NCI-H446 (cell line): ENCODE measurements at places on chromosomes 2 and 18.

GRCh38 chr2:42882756-42883155 lies 90.4 kb upstream of the HAAO start:
- DNase-seq, result no peak

- no peak for DNase-seq
Observed at GRCh38 chr2:151097895-151098294, 163.8 kb downstream of the RBM43 start.

DNA sequence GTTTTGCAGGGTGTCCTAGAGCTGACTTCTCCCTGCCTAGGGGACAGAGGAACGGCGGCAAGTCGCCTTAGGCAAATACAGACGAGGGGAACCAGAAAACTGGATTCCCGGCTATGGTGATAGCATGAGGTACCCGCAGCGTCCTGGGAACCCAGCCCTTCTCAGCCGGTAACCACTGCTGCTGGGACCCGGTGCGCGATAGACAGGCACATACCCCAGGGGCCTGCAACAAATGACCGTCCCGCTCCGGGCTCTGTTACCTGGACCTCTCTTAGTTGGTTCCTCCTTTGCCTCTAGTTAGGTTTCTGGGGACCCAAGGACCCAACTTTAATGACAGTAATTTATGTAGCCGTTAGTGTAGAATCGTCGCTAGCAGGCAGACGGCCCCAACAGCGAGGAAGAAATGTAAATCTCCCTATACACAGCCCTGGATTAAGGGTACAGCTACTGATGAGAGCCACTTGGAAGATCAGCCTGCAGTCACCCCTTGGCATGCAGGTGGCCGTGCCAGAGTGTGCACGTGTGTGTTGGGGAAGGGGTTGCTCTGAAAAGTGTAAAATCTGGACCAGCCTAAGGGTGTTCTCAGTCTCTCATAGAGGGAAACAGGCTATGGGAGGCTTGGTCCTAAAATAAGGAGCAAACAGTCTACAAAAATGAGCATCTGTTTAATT lies 819 bp upstream of the SERPINE2 start:
- DNase-seq, result no peak

GRCh38 chr2:84908948-84909713 lies 3.7 kb downstream of the TMSB10 start:
- DNase-seq, result no peak

GRCh38 chr2:122031544-122032263 lies 276.3 kb downstream of the TSN start:
- peak; percentile 29 for DNase-seq

DNA sequence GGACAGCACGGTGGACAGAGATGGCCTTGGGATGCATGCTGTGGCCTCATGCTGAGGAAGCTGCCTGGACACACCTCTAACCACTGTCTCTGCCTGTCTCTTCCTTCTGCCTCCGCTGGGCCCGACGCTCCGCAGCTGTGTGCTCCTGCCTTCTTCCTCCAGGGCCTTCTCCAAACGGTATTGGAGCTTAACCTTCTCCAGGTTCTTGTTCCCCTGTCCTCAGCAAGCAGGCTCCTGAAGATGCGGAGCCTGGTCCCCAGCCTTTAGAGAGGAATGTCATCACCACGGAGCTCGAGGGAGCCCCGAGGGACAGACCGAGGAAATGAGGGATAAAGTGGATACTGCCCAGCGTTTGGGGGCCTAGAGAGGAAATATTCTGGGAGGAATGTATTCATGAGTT lies 155.1 kb downstream of the DYSF start:
- DNase-seq, result no peak

- no peak for DNase-seq
Observed at GRCh38 chr18:50578651-50579050, 18.8 kb downstream of the MAPK4 start.

DNA sequence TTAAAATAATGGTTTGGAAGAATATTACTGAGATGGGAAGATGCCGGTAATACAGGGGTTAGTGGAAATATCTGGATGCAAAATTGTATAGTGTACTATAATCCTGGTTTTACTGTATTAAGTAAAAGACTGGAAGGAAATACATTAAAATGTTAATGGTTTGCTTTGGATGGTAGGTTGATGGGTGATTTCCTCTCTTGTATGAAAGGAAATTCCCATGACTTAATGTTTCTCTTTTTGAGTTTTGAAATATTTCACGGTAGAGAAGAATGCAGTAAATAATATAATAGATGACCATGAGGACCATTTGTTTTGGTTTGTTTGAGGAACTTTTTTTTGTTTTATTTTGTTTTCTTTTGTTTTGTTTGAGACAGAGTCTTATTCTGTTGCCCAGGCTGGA lies 8.2 kb downstream of the SPTBN1 start:
- no peak for DNase-seq
